ENCODE measurements at places on chromosomes 12 and 14.

GRCh38 chr14:42750771-42751170, 1144.1 kb downstream of the LRFN5 start:
- no peak overlapping the region for H3K4me3 ChIP-seq
- H3K27ac ChIP-seq = no peak overlapping the region
- no peak for DNase-seq
- no peaks in the 10 kb centered on the region for H3K36me3 ChIP-seq
- H3K27me3 ChIP-seq = no peaks in the 10 kb centered on the region
- no peaks in the 10 kb centered on the region for H3K4me1 ChIP-seq

DNA sequence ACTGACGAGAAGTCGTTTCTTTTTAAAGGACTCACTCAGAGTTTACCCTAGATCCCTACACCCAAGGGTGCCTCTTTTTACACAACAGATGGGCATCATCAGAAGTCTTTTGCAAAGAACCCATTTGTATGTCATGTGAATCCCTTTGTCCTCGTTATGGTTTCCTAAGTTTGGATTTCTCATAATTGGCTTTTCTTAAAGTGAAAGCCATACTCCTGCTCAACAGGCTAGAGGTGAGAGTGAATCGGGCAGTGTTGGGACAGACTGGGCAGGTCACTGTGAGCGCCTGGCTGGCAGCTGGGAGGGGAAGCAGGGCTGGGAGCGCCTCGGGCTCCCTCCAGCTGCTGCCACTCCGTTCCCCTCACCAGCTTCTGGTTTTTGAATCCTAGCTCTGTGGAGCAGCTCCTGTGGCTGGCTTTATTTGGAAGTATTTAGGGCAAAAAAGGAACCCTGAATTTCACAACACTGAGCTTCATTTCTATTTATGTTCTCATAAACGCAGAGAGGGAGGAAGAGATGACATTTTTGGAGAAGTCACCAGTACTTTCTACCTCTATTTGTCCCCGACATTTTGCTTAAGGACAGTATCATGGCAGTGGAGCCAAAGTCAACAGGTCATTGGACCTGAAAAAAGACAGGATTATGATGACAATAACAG, 63.8 kb upstream of the ACTN1 start:
- H3K36me3 ChIP-seq = peaks cover 2% of the 10 kb centered on the region
- H3K4me3 ChIP-seq = no peak overlapping the region
- no peak overlapping the region for H3K27ac ChIP-seq

DNA sequence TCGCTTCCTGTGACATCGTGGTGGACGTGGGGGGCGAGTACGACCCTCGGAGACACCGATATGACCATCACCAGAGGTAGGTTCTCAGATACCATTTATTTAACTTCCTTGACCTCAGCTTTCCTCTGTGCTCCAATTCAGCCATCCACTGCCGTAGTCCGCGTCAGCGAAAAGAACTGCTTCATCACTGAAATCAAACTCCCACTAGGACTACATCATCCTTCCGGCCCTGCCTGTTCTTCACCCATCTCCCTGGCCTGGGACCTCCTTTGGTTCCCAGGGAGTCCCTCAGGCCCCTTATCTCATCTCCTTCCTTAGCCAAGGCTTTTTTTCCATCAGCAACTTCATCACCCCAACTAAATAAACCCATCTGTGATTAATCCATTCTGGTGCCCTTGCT, 692 bp downstream of the MYG1 start:
- H3K27me3 ChIP-seq = no peaks in the 10 kb centered on the region
- H3K4me3 ChIP-seq = peak overlapping the region; percentile 93
- no peak for DNase-seq
- H3K27ac ChIP-seq = peak overlapping the region; percentile 84

- peaks cover 19% of the 10 kb centered on the region for H3K27me3 ChIP-seq
- H3K36me3 ChIP-seq = peaks cover 5% of the 10 kb centered on the region
- DNase-seq = no peak
- no peak overlapping the region for H3K4me3 ChIP-seq
These were observed 3.4 kb upstream of the MYRFL start for GRCh38 chr12:69821456-69822159.

DNA sequence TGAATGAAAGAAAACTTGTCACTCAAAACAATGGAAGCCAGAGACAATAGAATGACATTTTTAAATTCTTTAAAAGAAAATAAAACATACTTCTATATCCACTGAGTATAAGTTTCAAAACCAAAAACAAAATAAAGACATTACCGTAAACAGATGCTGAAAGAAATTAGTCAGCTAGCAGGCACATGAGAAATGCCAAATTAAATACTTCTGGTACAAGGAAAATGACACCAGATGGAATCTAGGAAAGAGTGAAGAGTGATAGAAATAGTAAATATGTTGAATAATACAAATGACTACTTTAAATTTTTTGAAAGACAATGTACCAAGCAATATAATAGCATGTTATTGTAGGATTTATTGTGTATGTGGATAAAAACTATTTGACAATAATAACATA, 23.8 kb downstream of the PIK3C2G start:
- H3K27me3 ChIP-seq = no peaks in the 10 kb centered on the region
- H3K27ac ChIP-seq = no peak overlapping the region
- no peak for DNase-seq
- no peaks in the 10 kb centered on the region for H3K36me3 ChIP-seq
- H3K4me3 ChIP-seq = no peak overlapping the region
- H3K4me1 ChIP-seq = no peaks in the 10 kb centered on the region

GRCh38 chr12:31300341-31300740, 25.6 kb downstream of the SINHCAF start:
- H3K36me3 ChIP-seq = peaks cover 41% of the 10 kb centered on the region
- no peaks in the 10 kb centered on the region for H3K27me3 ChIP-seq
- H3K27ac ChIP-seq = no peak overlapping the region
- no peak for DNase-seq
- peaks cover 43% of the 10 kb centered on the region for H3K4me1 ChIP-seq
- H3K4me3 ChIP-seq = no peak overlapping the region

- H3K27ac ChIP-seq = no peak overlapping the region
- DNase-seq = no peak
- H3K36me3 ChIP-seq = no peaks in the 10 kb centered on the region
- no peaks in the 10 kb centered on the region for H3K4me1 ChIP-seq
- H3K27me3 ChIP-seq = peaks cover 46% of the 10 kb centered on the region
- no peak overlapping the region for H3K4me3 ChIP-seq
These were observed 215.5 kb downstream of the AACS start for GRCh38 chr12:125280482-125281377.

- H3K4me3 ChIP-seq = no peak overlapping the region
- peaks cover 60% of the 10 kb centered on the region for H3K27me3 ChIP-seq
- no peak for DNase-seq
- H3K4me1 ChIP-seq = no peaks in the 10 kb centered on the region
- H3K27ac ChIP-seq = no peak overlapping the region
These were observed 75.2 kb downstream of the TNFAIP2 start for GRCh38 chr14:103198131-103199105.

- no peak overlapping the region for H3K27ac ChIP-seq
- DNase-seq = no peak
- H3K27me3 ChIP-seq = no peaks in the 10 kb centered on the region
- no peak overlapping the region for H3K4me3 ChIP-seq
- no peaks in the 10 kb centered on the region for H3K4me1 ChIP-seq
- peaks cover 6% of the 10 kb centered on the region for H3K36me3 ChIP-seq
These were observed 10.2 kb downstream of the TRMT61A start for GRCh38 chr14:103539056-103539825.

- no peak for DNase-seq
- peaks cover 2% of the 10 kb centered on the region for H3K36me3 ChIP-seq
- no peak overlapping the region for H3K27ac ChIP-seq
These were observed 80.6 kb downstream of the PRKAB1 start for GRCh38 chr12:119748497-119748896.

GRCh38 chr12:25883026-25883916, 75.2 kb upstream of the RASSF8 start:
- H3K27me3 ChIP-seq = no peaks in the 10 kb centered on the region
- DNase-seq = no peak
- H3K27ac ChIP-seq = no peak overlapping the region
- H3K4me3 ChIP-seq = no peak overlapping the region
- no peaks in the 10 kb centered on the region for H3K4me1 ChIP-seq

GRCh38 chr14:100580316-100581227, 6.6 kb downstream of the BEGAIN start:
- H3K27me3 ChIP-seq = no peaks in the 10 kb centered on the region
- no peaks in the 10 kb centered on the region for H3K4me1 ChIP-seq
- peaks cover 2% of the 10 kb centered on the region for H3K36me3 ChIP-seq
- no peak for DNase-seq
- no peak overlapping the region for H3K4me3 ChIP-seq

GRCh38 chr12:45675534-45675933, 54.0 kb upstream of the ARID2 start:
- H3K4me1 ChIP-seq = peaks cover 3% of the 10 kb centered on the region
- H3K4me3 ChIP-seq = no peak overlapping the region
- no peak for DNase-seq
- H3K36me3 ChIP-seq = no peaks in the 10 kb centered on the region
- H3K27ac ChIP-seq = no peak overlapping the region

DNA sequence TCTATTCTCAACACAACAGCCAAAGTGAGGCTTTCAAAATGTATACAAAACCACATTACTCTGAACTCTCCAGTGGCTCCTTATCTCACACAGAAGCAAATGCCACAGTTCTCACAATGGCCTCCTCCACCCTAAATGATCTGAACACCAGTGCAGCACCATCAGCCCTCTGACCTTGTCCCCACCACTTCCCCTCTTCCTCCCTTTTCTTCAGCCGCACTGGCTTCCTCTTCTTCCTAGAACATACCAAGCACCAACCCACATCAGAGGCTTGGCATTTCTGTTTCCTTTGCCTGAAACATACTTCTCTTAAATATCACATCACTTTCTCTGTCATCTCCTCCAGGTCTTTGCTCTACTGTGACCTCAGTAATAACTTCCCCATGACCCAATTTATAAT, 66.3 kb downstream of the GPR135 start:
- no peak overlapping the region for H3K4me3 ChIP-seq
- no peak for DNase-seq
- no peak overlapping the region for H3K27ac ChIP-seq
- peaks cover 10% of the 10 kb centered on the region for H3K4me1 ChIP-seq
- peaks cover 18% of the 10 kb centered on the region for H3K27me3 ChIP-seq

- no peak for DNase-seq
- no peak overlapping the region for H3K4me3 ChIP-seq
- H3K4me1 ChIP-seq = peaks cover 9% of the 10 kb centered on the region
- peaks cover 2% of the 10 kb centered on the region for H3K36me3 ChIP-seq
- H3K27ac ChIP-seq = no peak overlapping the region
These were observed 32.3 kb upstream of the INF2 start for GRCh38 chr14:104657101-104657524.

- H3K4me1 ChIP-seq = no peaks in the 10 kb centered on the region
- H3K36me3 ChIP-seq = no peaks in the 10 kb centered on the region
- no peak for DNase-seq
- H3K27ac ChIP-seq = no peak overlapping the region
These were observed 430.9 kb downstream of the ATP23 start for GRCh38 chr12:58372298-58372697.

DNA sequence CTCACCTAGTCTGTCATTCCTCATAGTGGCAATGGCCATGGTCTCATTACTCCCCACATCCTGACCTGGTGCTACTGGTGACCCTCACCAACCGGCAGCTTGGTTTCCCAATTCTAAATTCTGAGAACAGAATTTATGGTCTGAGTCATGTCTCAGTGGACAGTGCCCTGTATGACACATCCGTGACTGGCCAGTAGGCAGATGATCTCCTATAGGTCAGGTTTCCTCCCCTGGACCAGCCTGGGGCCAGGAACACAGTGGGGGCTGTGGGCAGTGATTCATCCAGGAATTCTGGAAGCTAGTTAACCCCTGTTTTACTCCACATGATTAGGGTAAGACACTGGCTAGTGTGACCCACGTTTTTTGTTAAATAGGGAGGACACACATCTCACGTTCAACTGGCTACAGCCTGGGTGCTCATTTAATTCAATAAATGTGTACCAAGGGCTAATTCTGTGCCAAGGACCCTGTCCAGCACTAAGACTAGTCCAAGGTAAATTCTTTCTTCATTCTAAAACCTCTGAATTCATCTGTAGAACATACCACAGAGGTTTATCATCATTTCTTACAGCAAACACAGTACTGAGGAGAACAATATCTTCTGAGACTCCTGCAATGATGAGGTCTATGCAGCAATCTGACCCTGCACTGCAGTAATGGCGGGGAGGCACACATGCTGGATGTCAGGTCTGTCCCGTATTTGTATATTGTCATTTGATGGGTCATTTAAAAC, 249.6 kb upstream of the TBX3 start:
- H3K27ac ChIP-seq = no peak overlapping the region
- H3K27me3 ChIP-seq = no peaks in the 10 kb centered on the region
- H3K36me3 ChIP-seq = no peaks in the 10 kb centered on the region
- no peak overlapping the region for H3K4me3 ChIP-seq
- no peak for DNase-seq

- peaks cover 14% of the 10 kb centered on the region for H3K36me3 ChIP-seq
- no peak for DNase-seq
- no peak overlapping the region for H3K4me3 ChIP-seq
- no peak overlapping the region for H3K27ac ChIP-seq
These were observed 2.8 kb downstream of the NXPH4 start for GRCh38 chr12:57219205-57219992.

GRCh38 chr14:94545131-94545841, 16.0 kb upstream of the SERPINA4 start:
- H3K36me3 ChIP-seq = peaks cover 1% of the 10 kb centered on the region
- H3K27ac ChIP-seq = no peak overlapping the region
- no peaks in the 10 kb centered on the region for H3K4me1 ChIP-seq
- DNase-seq = no peak

DNA sequence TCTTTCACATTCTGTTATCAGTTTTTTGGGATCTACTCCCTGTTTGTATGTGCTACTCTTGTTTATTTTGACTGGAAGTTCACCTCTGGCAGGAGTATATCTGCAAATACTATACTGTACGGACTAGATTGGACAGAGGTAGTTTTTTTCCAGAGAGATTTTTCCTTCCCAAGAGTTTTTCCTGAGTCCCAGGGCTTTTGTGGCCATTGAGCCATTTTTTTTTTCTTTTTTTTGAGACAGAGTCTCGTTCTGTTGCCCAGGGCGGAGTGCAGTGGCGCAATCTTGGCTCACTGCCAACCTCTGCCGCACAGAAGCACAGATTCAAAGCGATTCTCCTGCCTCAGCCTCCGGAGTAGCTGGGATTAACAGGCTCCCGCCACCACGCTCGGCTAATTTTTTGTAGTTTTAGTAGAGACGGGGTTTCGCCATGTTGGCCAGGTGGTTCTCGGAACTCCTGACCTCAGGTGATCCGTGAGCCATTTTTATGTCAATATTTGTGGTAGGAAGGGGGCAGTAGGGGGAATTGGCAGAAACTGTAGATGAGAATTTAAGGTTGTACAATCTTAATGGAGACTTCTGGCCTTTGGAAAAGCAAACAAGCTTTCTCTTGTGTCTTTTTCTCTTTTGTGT, 19.4 kb downstream of the KTN1 start:
- H3K27me3 ChIP-seq = no peaks in the 10 kb centered on the region
- no peak overlapping the region for H3K4me3 ChIP-seq
- peaks cover 23% of the 10 kb centered on the region for H3K4me1 ChIP-seq
- DNase-seq = no peak

GRCh38 chr14:102999227-102999895, 58.0 kb downstream of the CDC42BPB start:
- no peak overlapping the region for H3K27ac ChIP-seq
- peaks cover 19% of the 10 kb centered on the region for H3K27me3 ChIP-seq
- H3K4me1 ChIP-seq = no peaks in the 10 kb centered on the region
- no peak overlapping the region for H3K4me3 ChIP-seq
- H3K36me3 ChIP-seq = peaks cover 2% of the 10 kb centered on the region

- peaks cover 31% of the 10 kb centered on the region for H3K4me1 ChIP-seq
- H3K27me3 ChIP-seq = peaks cover 20% of the 10 kb centered on the region
- peak; percentile 20 for DNase-seq
- peak overlapping the region; percentile 63 for H3K27ac ChIP-seq
These were observed 126.1 kb downstream of the GCH1 start for GRCh38 chr14:54776361-54777001.

Data from central memory CD8-positive, alpha-beta T cell (primary cell).